ENCODE measurements at places on chromosomes 12 and 14.

- no peak for DNase-seq
These were observed 922 bp downstream of the TBX5 start for GRCh38 chr12:114404926-114405518.

DNA sequence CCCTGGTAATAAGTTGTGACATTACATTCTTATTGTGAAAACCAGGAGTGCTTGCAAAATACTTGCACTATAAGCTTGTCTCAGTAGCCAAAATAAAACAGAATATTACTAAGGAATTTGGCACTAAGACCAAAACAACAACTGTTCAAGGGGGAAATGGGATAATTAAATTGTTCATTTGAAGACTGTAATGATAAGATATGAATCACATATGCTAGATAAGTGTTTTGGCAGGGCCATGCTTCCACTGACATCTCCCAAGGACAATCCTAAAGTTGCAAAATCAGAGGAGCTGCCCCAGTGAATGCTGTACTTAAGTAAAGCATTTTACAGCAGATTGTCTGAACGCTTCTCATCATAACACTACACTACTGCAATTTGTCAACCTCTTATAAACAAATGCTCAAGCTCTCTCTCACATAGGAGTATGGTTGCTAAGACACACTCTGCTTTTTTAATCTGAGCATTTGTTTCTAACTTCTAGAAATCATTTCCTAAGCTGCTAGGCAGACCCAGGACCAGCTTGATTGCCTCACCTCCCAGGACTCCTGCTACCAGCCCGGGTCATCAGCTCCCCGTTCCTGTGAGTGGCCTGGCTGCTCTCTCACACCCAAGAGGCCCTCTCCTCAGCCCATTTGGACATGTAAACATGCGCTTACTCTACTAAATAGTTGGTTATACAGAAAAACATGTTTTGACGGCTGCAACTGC is 191.5 kb downstream of the PAX9 start:
- peak; percentile 37 for DNase-seq

- no peak for DNase-seq
These were observed 163.4 kb downstream of the GARIN6 start for GRCh38 chr12:99810718-99811593.

GRCh38 chr12:47328831-47329545 is 249.2 kb upstream of the AMIGO2 start:
- DNase-seq = no peak

DNA sequence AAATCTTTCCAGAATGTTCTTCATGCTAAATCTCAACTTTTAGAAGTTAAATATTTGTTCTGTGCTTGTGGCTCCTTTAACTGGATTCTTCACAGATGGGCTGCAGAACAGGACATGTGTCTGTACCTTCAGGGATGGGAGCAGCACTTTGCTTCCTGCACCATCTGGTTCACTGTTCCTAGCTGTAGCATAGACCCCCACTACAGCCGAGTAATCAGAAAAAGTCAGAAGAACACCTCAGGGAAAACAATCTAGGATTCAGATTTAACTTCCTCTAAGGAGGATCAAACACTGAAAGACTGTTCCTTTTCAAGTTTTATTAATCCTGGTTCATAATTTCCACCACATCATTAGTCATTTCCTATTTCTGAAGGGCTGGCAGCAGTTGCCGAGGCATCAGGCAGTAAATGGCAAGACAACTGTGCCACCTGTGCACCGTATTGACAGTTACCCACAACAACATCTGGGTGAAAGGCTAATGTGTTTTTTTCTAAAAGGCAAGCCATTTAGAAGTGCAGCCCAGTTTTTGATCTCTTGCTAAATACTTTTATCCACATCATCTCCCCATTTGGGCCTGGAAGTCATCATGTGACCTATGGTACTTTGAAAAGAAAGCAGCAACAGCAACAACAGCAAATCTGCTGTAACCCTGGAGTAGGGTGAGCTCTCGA is 212.8 kb upstream of the BMP4 start:
- no peak for DNase-seq

DNA sequence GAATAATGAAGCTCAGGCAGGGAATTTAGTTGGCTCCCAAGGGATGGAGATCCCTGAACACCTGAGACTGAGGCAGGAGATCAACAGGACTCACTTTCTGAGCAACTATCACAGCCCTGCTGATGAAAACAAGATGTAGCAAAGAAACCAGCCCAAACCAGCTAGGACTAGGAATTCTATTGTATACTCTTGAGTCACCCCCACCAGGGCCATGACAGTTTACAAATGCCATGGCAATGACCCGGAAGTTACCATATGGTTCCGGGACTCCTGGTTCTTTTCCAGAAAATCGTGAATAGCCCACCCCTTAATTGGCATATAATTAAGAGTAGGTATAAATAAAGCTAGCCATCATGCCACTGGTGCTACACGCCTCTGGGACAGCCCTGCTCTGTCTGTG is 46.0 kb upstream of the OASL start:
- DNase-seq = no peak

GRCh38 chr14:97634751-97635150 is 837.6 kb downstream of the VRK1 start:
- peak; percentile 23 for DNase-seq

GRCh38 chr12:108305520-108305919 is 33.6 kb downstream of the CMKLR1 start:
- DNase-seq = peak; percentile 92

GRCh38 chr14:61977217-61977616 is 215.0 kb downstream of the SNAPC1 start:
- no peak for DNase-seq

GRCh38 chr12:109982210-109982609 is 14.0 kb downstream of the GIT2 start:
- DNase-seq = no peak

DNA sequence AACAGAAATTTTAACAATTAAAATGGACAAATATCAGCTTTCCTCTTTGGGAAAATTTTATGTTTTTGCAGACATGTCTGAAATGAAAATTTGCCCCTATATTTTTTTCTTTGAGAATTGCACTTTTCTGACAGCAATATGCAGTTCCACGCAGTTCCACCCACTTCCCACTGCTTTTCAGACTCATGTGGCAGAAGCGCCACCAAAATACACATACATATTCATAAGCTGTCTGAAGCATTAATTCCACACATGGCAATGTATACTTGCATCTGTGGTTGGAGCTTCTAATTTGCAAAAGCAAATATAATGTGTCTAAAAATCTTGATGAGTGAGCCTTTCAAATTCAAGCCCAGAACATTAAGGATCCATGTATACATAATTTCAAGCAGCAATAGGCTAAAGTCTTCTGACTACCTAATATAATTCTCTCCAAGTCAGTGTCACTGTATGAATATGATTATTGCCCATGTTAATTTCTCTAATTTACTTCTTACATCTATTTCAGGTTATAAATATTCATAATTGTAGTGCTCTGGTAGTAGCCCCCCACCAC is 129.5 kb downstream of the PRKD1 start:
- no peak for DNase-seq

- DNase-seq = peak; percentile 59
These were observed 37.5 kb downstream of the EMP1 start for GRCh38 chr12:13233830-13234641.

GRCh38 chr12:113081873-113082272 is 25.3 kb downstream of the DTX1 start:
- DNase-seq = no peak

DNA sequence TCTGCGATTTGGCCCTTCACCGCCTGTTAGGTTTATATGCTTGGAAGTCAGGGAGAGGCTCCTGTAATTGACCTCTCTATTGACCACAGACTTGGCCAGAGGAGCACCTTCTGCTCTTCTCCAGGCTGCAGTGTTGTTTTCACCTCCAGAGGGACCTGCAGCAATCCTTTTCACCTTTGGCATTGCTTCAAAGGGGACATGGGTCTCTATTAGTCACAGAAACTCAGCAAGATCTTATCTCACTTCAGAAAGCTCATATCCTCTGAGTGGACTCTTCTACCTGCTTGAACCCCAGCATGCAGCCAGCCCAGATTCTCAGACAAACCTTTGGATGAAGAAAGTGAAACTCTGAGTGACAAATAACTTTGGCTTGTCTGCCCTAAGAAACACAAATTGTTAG is 339.3 kb downstream of the NRXN3 start:
- no peak for DNase-seq

GRCh38 chr12:42982828-42983227 is 393.3 kb upstream of the PRICKLE1 start:
- DNase-seq = no peak

DNA sequence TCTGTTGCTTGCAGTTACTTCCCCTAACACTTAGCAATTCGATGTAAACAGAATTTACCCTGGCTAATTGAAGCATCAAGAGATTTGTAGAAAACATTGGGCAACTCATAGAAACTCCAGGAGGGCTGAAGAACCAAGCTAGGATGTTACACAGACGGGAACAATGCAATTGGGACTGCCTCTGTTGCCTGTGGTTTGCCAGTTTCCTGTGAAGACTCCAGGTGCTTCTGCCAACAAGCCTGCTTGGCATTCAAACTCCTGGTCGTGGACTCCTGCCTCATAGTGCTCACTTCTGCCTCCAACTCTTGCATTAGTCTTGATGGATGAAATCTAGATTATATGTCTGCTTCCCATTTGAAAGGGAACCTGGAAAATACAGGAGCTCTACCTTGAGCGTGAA is 246.0 kb downstream of the BMP4 start:
- DNase-seq = no peak

GRCh38 chr12:57243521-57244311 is 7.3 kb downstream of the STAC3 start:
- peak; percentile 84 for DNase-seq

- DNase-seq = no peak
These were observed 42.1 kb downstream of the TSPAN9 start for GRCh38 chr12:3119192-3119755.

- no peak for DNase-seq
These were observed 176.3 kb upstream of the ARID2 start for GRCh38 chr12:45553204-45553603.
